Testis (tissue), 5 donors: ENCODE measurements at places on chromosomes 5 and 9. TPM values are rescaled to one million over a fixed set of nuclear protein-coding genes. Genes with fewer than 3 reads are reported as not detected.

The CCNO gene
- 13.8 TPM for total RNA-seq

GRCh38 chr9:75876999-75877640 is 13.4 kb upstream of the PCSK5 start:
- H3K4me3 ChIP-seq = no peak overlapping the region

The RNF180 gene
- 23.1 TPM for total RNA-seq

DNA sequence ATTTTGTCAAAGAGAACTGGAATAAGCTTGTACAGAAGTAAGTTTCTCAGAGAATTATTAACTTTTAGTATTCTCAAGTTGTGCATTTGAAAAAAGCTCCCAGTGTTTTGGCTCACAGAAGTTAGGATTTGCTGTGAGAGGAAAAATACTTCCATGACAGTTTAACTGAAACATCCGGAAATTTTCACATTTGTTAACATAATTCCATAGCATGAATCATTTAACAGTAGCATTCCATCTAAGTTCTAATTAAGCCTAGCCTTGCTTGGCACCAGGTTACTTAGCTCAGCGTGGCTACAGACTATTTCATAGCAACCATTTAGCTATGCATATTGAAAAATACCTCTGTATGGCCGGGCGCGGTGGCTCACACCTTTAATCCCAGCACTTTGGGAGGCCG is 90.8 kb downstream of the LNPEP start:
- H3K27ac ChIP-seq = no peak overlapping the region
- H3K4me1 ChIP-seq = no peaks in the 10 kb centered on the region

The OTULINL gene
- 10.5 TPM for total RNA-seq

The MYOT gene
- 0.43 TPM for total RNA-seq

The LRRTM2 gene
- 0.16 TPM for total RNA-seq

GRCh38 chr5:113380807-113381326 is 53.9 kb downstream of the TSSK1B start:
- H3K4me1 ChIP-seq = no peaks in the 10 kb centered on the region
- no peaks in the 10 kb centered on the region for H3K27me3 ChIP-seq
- H3K4me3 ChIP-seq = no peak overlapping the region
- H3K36me3 ChIP-seq = no peaks in the 10 kb centered on the region
- H3K27ac ChIP-seq = no peak overlapping the region

DNA sequence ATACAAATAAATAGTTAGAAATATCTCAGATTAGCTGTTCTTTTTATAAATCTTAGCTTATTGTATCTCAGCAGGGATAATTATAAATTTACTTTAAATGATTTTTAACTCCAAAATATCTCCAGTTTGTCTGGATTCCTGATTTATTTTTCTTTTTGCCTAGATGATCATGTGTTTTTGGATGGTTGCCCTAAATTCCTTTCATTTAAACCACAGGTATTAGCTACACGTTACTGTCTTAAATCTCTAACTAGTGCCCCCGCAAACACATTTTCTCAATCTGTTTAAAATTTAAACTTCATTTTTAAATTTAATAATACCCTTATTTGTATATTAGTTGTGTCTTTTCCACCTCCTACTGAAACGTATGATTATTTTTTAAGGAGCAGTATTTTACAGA is 5.6 kb downstream of the FER start:
- DNase-seq = no peak
- H3K36me3 ChIP-seq = no peaks in the 10 kb centered on the region
- H3K27ac ChIP-seq = no peak overlapping the region

DNA sequence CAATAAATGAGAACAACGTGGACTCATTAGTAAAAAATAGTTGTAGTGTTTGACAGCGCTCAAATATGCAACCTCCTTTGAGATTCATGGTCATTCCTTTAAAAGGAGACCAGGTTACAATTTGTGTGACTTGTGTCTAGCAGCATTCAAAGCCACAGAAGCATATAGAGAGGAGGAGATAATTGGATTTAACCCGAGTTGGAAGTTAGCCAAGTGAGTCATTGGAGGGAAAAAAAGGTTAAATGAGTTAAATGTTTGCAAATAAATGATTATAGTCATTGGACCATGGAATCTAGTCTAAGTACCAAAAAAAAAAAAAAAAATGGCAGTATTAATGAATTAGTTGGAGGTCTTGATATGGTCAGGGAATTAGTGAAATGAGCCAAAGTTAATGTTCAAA is 90.9 kb downstream of the ITGA1 start:
- no peak overlapping the region for H3K27ac ChIP-seq
- H3K4me3 ChIP-seq = no peak overlapping the region
- no peak for DNase-seq
- no peaks in the 10 kb centered on the region for H3K36me3 ChIP-seq
- no peaks in the 10 kb centered on the region for H3K27me3 ChIP-seq
- no peaks in the 10 kb centered on the region for H3K4me1 ChIP-seq

The PRUNE2 gene
- 17.2 TPM for total RNA-seq

The TMEM267 gene
- 21.0 TPM for total RNA-seq

The ANGPTL2 gene
- total RNA-seq = 2.4 TPM

GRCh38 chr5:43245724-43246385 is 53.8 kb downstream of the NIM1K start:
- no peak for DNase-seq
- H3K4me1 ChIP-seq = no peaks in the 10 kb centered on the region
- H3K4me3 ChIP-seq = no peak overlapping the region
- no peaks in the 10 kb centered on the region for H3K36me3 ChIP-seq
- no peak overlapping the region for H3K27ac ChIP-seq
- H3K27me3 ChIP-seq = no peaks in the 10 kb centered on the region

- no peak overlapping the region for H3K27ac ChIP-seq
- no peaks in the 10 kb centered on the region for H3K27me3 ChIP-seq
- no peaks in the 10 kb centered on the region for H3K4me1 ChIP-seq
- no peak overlapping the region for H3K4me3 ChIP-seq
- no peaks in the 10 kb centered on the region for H3K36me3 ChIP-seq
Measured at GRCh38 chr5:61974680-61975079, 331.3 kb upstream of the KIF2A start.

DNA sequence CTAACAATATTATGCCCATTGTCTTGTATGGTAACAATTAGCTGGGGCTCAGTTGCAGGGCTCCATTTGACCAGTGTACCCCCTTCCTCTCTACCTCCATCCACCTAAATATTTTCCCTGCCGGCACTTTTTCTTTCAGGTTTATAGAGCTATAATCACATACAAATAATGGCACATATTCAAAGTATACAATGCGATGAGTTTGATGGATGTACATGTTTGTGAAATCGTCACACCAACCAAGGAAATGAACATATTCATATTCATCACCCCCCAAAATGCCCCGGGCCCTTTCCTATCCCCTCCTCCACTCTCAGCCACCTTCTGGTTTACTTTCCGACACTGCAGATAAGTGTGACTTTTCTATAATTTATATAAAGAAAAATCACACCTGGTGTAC is 351.5 kb downstream of the GADD45G start:
- no peaks in the 10 kb centered on the region for H3K36me3 ChIP-seq
- H3K27ac ChIP-seq = no peak overlapping the region
- no peaks in the 10 kb centered on the region for H3K27me3 ChIP-seq
- DNase-seq = no peak
- no peaks in the 10 kb centered on the region for H3K4me1 ChIP-seq

DNA sequence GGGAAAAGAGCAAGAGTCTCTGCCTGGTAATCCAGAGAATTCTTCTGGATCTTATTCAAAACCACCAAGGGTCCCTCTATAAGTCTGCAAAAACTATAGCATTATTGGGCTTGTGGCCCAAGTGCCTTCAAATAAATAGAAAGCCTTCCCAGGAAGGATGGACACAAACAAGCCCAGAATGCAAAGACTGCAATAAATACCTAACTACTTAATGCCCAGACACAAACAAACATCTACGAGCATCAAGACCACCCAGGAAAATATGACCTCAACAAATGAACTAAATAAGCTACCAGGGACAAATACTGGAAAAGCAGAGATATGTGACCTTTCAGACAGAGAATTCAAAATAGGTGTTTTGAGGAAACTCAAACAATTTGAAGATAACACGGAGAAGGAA is 355.8 kb upstream of the GRAMD2B start:
- H3K27me3 ChIP-seq = no peaks in the 10 kb centered on the region
- no peaks in the 10 kb centered on the region for H3K4me1 ChIP-seq
- no peak for DNase-seq

- DNase-seq = no peak
- H3K27me3 ChIP-seq = no peaks in the 10 kb centered on the region
- H3K4me3 ChIP-seq = no peak overlapping the region
- no peak overlapping the region for H3K27ac ChIP-seq
- no peaks in the 10 kb centered on the region for H3K36me3 ChIP-seq
Measured at GRCh38 chr5:20680718-20681302, 692.8 kb upstream of the CDH18 start.
